AG08396 (cell line): ENCODE measurements at places on chromosomes 3 and 15.

- no peak for DNase-seq
These were observed 110.8 kb downstream of the TBC1D5 start for GRCh38 chr3:17631609-17632008.

DNA sequence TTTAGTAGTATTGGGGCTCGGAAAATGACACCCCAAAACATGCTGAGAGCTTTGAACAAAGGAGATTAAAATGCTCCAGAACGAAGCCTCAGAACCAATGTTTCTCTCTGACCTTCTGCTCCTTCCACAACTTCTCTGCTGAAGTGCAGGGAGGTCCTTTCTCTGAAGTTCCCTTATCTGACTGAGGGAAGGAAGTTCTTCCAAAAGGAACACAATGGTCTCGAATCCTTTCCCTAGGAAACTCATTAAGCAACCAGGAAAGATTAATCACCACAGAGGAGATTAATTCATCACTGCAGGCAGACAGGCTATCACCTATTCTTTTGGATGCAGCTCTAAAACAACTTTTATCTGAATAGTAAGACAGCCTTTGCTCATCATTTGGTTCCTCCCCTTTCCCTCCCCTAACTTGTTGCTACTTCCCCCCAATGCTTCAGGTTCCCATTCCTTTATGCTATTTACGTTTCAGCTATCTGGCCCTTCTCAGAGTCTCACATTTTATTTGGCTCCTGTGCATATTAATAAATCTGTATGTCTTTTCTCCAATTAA lies 18.2 kb upstream of the WDR49 start:
- no peak for DNase-seq

DNA sequence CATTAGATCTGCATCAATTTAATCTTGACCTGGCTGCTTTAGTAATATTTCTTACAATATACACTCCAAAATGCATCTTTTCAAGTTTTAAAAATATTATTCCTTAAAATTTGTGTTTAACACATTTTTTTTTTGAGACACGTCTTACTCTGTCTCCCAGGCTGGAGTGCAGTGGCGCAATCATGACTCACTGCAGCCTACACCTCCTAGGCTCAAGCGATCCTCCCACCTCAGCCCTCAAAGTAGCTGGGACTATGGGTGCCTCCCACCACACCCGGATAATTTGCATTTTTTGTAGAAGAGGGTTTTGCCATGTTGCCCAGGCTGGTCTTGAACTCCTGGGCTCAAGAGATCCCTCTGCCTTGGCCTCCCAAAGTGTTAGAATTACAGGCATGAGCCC lies 73.6 kb downstream of the ETV5 start:
- no peak for DNase-seq

- peak; percentile 25 for DNase-seq
These were observed 2.7 kb downstream of the UPK1B start for GRCh38 chr3:119175872-119176756.

- DNase-seq: no peak
These were observed 13.9 kb upstream of the ZBBX start for GRCh38 chr3:167394003-167394402.

DNA sequence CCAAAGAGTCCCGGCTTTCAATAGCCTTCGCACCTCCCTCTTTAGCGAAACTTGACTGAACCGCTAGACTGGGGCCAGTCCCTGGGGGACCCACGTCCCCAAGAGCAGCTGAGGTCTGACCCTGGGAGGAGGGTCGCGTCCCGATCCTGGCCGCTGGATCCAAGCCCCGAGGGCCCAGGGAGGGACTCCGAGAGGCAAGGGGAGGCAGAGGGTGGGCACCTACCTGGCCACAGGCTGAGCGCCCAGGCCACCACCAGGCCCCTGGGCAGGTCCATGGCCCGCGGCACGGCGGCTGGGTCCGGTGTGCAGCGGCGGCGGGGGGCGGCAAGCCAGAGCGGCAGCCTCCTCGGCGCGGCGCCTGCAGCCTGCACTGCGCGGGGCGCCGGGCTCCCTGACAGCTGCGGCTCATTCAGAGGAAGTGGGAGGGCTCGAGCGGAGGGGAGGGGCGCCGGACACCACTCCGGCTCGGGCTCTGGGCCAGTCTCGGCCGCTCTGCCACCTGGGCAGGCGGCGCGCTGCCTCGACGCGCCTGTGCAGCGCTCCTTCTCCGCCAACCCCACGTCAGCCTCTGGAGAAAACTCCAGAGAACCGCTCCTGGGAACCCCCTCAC lies at the start of gene ITGA11:
Gene ITGA11, minus strand, starts transcription at position 372 of the 610 bp plus-strand sequence. Its CDS starts 97 bp downstream, at position 275.
- peak; percentile 53 for DNase-seq

DNA sequence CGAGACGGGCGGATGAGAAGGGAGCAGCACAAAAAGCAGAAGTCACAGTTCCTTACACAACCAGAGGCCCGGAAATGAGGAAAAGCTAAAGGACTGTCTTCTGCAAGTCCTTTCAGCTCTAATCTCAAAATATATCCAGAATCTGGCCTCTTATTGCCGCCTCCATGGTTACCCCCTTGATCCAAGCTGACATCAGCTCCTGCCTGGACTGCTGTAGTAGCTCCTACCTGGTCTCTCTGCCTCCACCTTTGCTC lies 324.0 kb upstream of the ROPN1 start:
- DNase-seq: no peak

DNA sequence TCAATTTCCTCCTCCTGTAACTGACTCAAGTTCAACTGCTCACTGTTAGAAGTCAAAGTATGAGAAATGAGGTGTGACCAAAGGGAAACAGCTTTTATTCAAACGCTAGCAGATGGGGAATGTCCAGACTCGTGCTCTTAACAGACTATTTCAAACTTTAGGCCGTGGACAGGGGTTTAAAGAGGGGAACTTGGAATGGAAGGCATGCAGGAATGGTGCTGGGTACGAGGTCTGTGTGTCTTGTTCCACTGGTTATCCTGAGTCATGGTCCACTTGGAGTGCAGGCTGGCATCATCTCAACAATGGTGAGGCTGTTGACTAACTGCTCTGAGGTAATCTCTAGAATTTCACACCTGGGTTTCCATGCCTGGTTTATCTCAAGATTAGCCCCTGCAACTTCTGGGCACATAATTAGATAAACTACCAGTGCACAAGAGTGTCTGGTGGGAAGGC lies 22.9 kb upstream of the DNAAF4 start:
- peak; percentile 32 for DNase-seq

DNA sequence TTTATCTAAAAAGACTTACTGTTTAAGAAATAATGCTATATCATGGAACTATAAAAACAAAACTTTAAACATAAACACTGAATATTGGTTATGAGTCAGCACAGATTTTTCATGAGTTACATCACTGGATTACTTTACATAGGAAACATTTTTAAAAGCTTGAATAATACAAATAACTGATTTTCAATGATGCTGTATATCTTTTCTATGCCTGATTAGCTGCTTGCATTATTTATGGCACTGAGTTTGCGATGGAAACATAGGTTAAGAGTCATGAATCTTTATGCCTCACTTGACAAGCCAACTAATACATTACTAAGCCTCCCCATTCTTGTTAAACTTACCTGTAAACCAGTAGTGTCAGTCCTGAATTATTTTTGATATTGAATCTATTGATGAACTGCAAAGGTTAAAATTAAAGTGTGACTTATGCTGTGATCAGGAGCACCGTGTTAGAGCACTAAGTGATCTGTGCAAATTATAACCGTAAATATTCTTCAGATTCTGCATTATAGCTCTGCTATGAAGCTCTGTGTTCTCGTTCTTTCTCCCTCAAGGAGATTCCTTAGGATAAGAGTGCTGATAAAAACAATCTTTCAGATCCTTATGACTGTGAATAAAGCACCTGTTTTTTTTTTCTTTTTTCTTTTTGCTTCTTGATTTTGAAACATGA lies 437.3 kb upstream of the BCHE start:
- peak; percentile 3 for DNase-seq

GRCh38 chr15:62119874-62120273 lies 45.2 kb downstream of the C2CD4B start:
- DNase-seq: no peak

DNA sequence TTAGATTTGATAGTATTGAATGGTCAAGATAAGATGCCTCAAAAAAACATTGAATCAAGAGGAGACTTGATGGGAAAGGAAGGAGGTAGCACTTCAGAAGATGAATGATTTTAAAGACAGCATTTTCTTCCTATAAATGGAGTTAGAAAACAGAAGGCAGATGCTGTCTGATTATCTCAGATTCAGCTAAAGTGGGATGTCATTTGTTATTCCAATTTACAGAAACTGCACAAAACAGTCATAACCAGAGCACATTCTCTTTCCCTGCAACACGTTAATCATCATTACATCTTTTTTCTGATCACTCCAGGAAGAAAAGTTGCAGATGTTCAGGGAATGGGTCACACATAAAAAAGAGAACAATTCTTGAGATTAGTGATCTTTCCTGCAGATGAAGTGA lies 1141.8 kb downstream of the SI start:
- no peak for DNase-seq
